HL-60 (cell line): ENCODE measurements at places on chromosomes 2 and 18.

- no peak for DNase-seq
Observed at GRCh38 chr18:24094561-24094960, 44.3 kb upstream of the CABYR start.

- DNase-seq = no peak
Observed at GRCh38 chr2:178819992-178820391, 12.8 kb upstream of the TTN start.

DNA sequence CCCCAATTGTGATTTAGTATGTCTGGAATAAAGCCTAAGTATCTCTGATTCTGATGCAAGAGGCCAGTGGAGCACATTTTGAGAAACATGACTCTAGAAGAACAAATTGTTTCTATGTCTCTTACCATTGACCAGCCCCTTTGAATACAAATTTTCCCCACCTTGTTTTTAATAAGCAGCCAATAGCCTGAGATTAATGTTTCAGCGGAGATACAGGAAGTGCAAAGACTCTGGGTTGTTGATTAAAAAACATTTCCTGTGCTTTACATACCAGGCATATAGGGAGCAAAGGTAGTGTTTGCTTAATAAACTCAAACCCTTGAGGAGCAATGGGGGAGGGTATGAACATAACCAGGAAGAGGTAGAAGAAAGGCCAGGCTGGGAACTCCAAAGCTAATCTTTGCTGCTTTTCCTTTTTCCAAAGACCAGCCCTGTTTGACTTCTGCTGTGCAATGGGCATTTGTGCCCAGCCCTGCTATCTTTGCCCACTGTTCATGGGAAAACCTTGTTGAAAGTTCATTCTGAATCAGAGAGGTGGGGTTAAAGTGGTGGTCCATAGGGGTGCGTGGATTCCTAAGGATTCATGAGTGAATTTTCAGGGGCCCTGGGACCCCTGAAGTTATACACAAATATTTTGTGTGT is 29.3 kb downstream of the UPP2 start:
- DNase-seq = no peak

DNA sequence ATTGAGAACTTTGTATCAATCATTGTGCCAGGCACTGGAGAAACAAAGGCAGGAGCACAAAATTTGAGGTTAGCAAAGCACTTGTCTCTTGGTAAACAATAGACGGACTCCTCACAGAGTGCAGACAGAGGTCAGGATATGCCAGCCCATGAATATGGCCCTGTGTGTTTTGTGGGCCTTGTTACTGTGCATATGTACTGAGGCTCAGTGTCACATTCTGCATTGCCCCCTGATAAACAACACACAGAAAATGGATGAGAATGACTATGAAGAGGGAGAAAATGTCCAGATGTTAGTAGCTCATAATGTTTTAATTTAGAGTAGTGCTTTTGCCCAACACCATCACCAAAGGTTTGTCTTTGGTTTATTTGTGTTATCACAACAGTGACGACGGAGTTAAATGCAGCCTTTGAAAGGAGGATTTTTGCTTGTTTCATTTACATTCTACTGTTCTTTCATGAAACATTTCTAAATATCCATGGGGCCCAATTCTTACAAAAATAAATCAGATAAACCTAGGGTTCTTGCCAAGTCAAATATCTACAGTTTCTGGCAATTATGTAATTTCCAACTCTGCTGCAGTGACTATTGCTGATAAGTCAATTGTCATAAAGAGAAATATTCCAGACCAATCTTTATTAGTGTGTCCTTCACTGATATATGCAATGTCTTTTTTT is 14.6 kb upstream of the NT5C1B start:
- DNase-seq = no peak
